K562 (cell line): ENCODE measurements at places on chromosomes 7 and 10. TPM values are rescaled to one million over a fixed set of nuclear protein-coding genes. Genes with fewer than 3 reads are reported as not detected.

KMT2E gene
- total RNA-seq, result 48.1 and 55.3 TPM in 2 replicates

ANKRD7 gene
- not detected in 2 replicates for total RNA-seq

GPR26 gene
- total RNA-seq, result not detected in 2 replicates

RNF148 gene
- total RNA-seq, result not detected in 2 replicates

AGBL3 gene
- total RNA-seq, result 2.1 and 2.9 TPM in 2 replicates

NRCAM gene
- total RNA-seq, result 0.13 and 0.20 TPM in 2 replicates

OLAH gene
- total RNA-seq, result not detected in 2 replicates

ZCWPW1 gene
- total RNA-seq, result 0.86 and 0.94 TPM in 2 replicates

NPY gene
- not detected in 2 replicates for total RNA-seq

DNA sequence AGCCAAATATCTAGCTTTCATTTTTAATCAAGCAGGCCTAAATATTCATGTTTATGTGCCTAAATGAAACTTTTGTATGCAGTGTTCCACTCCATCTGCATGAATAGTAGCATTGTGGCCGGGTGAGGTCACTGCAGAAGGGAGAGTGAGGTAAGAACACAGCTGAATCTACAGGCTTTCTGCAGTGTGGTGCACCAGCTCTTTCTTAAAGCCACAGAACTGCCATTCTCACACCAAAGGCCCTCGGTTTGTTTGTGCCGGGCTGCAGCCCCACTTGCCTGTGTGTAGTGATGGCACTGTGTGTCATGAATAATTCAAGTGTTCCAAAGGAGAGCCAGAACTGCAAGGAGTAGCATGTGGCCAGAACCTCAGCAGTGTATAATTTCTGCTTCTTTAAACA is 204.1 kb downstream of the TRIL start:
- no peak for DNase-seq

DNA sequence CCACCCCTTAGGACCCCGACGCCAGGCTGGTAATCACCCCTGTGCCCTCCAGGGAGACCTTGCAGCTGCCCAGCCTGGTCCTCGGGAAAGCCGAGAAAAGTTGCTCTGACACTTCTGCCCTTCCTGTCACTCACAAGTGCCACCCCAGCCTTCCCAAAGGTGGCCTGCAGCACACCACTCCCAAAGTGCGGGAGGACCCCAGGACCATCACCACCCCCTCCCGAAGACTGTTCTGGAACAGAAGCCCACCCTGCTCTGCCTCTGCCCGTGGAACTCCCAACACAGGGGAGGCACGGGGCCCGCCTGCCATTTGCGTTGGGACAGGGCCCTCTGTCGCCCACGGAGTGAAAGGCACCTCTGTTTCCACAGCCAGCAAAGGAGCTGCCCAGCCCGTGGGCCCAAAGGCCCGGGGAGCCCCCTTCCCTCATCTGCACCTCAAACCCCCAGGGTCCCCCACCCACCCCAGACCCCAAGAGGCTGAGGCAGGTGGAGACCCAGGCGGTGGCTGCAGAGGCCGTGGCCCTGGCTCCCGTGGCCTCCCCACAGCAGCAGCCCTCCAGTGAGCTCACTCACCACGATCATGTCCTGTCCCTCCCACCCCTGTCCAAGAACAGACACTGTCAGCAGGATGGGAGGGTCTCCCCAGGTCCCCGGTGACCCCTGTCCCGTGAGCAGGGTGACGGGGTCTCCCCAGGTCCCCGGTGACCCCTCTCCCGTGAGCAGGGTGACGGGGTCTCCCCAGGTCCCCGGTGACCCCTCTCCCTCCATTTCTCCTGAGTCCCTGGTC is 47.8 kb upstream of the PPP2R2D start:
- no peak for DNase-seq

DNA sequence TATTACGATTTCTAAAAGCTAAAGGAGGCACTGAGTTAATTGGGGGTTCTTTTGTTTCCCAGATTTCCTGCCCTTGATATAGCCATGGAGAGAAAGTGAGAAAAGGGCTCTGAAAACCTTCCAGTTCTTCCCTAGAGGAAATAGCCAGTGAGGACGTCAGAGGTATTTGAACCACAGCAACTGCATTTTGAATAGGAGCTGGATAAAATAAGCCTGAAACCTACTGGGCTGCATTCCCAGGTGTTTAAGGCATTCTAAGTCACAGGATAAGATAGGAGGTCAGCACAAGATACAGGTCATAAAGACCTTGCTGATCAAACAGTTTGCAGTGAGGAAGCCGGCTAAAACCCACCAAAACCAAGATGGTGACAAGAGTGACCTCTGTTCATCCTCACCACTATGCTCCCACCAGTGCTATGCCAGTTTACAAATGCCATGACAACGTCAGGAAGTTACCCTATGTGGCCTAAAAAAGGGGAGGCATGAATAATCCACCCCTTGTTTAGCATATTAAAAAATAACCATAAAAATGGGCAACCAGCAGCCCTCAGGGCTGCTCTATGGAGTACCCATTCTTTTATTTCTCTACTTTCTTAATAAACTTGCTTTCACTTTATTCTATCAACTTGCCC is 85.1 kb upstream of the FRMD4A start:
- no peak for DNase-seq

DNA sequence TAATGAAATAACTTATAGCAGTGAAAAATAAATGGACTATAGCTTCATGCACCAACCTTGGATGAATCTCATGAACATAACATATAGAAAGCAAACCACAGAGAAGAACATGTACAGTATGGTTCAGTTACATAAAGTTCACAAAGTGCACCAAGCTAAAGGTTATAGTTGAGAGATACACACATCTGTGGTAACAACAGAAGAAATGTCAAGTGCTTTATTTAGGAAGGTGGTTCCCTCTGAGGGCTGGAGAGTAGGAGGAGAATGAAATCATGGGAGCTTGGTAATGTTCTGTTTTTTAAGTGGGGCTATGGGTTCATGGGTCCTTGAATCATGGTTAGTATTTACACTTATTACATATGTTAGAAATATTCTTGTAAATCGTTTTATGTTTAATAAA is 323.3 kb downstream of the PHTF2 start:
- DNase-seq, result no peak

DNA sequence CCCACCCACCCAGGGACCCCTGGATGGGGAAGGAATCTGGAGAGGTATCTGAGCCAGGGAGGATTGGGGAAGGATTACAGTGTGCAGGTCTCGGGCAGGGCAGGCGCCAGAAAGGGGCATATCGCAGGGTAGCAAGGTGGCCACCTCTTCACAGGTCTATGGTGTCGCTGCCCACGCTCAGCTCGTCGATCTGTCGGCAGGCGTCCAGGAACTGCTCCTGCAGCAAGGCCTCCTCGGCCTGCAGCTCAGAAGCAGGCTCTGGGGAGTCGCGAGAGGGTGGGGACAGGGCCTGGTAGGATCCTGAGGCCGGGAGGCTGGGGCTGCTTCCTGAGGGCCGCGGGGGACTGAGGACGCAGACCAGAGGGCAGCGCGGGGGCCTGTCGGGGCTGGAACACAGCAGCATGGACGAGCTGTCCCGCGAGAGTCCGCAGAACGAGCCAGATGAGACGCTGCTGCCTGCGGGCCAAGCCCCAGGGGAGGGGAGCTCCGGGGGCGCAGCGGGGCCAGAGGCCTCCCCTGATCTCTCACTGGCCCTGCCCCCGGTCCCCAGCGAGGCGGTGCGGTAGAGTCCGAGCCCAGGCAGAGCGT is 7.1 kb upstream of the RBM28 start:
- no peak for DNase-seq

GRCh38 chr10:124263726-124264125 is 155.0 kb downstream of the OAT start:
- DNase-seq, result no peak

- DNase-seq, result no peak
Measured at GRCh38 chr10:106931159-106931852, 233.2 kb downstream of the SORCS1 start.

DNA sequence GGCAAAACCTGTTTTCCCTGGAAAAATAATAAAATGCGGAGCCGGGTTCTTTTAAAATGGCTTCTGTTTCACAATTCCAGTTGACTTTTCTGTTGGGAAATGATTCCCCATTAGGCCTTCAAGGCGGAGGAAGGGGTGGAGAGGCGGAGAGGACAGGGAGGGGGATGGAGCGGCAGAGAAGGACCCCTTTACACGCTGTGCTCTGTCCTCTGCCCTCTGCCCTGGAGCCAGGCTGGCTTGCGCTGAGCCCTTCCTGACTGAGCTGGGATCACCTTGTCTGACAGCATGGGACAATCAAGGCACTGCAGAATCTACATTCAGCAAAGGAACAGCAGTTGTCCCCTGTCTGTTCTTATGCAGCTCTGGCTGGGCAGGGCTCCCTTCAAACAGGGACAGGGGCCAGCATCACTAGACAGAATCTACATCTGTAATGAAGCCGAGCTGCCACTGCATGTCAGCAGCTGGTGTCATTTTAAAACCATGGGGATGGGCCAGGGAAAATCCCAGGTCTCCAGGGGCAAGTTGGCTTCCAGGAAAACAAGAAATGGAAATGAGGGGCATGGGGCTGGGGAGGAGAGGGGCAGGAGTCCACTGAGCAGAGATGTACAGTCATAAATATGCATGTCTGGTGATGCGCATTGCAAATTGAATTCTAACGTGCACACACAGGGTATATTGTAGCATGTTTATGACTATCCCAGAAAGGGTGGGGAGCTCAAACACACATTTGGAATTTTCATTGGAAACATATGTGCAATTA is 120.0 kb downstream of the MKX start:
- DNase-seq, result no peak

DNA sequence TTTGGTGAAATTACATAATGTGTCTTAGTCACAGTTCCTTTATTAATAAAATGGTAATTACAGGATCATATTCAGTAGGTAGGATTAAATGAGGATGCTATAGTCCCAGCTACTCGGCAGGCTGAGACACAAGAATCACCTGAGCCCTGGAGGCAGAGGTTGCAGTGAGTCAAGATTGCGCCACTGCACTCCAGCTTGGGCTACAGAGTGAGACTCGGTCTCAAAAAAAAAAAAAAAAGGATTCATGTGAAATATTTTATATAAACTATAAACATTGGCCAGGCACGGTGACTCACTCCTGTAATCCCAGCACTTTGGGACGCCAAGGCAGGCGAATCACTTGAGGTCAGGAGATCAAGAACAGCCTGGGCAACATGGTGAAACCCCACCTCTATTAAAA is 197.9 kb downstream of the IMMP2L start:
- no peak for DNase-seq

DNA sequence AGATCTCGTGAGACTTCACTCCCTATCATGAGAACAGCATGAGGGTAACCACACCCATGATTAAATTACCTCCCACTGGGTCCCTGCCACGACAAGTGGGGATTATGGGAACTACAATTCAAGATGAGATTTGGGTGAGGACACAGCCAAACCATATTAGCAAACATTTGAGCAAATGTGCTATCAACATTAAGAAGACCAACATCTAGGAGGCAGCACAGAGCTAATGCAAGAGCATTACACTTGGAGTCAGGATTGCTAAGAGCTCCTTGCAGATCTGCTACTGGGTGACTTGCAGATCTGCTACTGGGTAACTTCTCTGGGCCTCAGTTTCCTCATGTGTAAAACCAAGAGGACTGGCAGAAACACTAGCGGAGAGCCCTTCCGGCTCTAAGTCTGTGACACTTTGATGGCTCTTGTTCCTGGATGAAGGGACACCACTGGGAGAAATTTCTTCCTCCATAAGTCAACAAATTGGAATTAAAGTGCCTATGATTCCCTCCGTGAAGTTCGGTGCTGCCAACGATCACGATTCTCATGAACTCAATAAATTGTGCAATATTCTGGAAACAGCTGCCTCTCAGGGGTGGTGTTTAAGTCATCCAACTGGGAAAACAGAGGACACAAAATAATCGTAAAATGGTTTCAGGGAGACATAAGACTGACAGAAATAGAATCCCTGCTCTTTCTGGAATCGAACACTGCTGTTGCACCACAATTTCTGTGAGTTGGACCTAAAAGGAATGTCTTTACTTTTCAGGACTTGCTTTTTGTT is 115.8 kb upstream of the ITGB1 start:
- DNase-seq, result no peak

DNA sequence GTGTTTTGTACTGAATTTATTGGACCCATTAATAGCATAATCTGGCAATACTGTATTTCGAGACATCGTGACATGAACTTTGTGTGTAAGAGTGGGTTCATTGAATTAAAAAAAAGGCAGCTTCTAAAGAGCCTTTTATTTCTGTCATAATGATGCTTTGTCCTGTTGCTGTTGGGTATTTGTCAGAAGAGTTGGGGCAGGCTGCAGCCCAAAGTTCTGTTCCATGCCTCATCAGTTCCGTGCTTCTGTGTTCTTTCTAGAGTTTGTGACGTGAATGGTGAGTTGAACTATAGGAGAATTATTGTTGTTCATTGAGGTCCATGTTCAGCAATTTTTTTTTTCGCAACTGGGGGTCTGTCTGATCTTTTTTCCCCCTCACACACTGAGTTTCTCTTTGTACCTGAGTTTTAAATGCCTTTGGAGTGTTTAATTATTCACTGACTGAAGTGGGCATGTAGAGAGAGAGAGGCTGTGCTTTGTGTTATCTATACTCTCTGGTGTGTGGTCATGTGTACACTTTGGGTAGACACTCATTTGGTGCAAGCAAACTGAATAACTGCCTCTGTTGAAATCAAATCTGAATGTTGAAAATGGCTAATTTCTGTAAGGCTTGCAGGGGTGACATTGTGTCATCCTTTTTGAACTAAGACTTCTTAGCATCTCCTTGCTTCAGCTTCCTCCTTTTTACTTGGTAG is 69.8 kb downstream of the ADD3 start:
- no peak for DNase-seq

DNA sequence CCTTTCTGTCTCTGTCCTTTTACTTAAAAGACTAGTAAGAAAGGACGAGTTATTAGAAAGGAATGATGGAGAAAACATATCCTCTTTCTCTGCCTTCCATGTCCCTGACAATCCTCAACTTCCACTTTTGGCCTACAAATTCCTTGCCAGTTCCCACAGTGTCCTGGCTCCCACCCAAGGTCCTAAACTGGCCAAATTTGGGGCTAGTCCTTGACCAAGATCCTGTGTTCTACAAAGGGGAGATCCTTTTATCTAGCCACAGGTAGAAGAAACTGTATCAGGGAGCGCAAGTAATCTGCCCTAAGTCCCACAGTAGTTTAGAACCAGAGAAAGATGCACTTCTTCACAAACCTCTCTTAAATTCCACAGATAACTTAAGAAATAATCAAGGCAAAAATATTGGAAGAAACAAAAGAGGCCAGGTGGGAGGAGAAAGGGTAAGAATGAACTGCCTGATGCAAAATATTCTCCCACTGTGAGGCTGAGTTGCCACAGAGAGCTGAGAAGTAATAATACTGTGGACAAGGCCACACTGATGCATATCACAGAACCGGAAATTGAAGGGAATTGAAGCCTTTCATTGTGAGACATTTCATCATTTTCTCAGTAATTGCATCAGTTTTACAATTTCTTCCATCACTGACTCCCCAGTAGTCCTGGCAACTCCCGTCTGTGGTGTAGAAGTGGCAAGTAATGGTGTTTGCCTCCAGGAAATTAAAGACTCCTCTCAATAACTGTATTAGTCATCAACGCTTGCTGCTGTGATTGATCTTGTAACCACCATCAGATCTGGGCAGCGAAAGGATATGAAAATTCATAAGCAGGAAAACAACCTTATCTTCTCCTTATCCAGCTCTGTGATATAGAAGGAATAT is 47.2 kb downstream of the DNAJC12 start:
- no peak for DNase-seq

DNA sequence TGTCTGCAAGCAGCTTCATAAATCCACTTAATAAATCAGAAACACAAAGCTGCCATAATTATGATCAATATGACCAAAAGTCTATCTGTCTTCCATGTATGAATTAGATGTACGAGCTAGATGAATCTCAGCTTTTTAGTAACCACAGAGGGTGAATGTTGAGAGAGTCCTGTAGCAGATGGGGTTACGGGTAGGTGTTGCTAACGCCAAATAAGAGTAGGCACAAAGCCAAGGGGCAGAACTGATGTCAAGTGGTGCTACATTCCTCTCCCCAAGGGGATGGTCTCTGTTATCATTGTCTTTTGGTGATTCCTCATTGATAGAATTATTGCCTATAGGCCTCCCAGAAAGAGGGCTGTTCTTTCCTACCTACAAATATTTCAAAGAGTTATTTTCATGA is 257.8 kb downstream of the PCLO start:
- DNase-seq, result no peak
